ENCODE measurements at places on chromosomes 11 and 22. TPM values are rescaled to one million over a fixed set of nuclear protein-coding genes. Genes with fewer than 3 reads are reported as not detected.

CRACR2B gene
- polyA plus RNA-seq = 9.7 TPM

CASP1 gene
- polyA plus RNA-seq = 4.7 TPM

GRCh38 chr11:61287338-61287977, 7.7 kb downstream of the VWCE start:
- DNase-seq = no peak

DNA sequence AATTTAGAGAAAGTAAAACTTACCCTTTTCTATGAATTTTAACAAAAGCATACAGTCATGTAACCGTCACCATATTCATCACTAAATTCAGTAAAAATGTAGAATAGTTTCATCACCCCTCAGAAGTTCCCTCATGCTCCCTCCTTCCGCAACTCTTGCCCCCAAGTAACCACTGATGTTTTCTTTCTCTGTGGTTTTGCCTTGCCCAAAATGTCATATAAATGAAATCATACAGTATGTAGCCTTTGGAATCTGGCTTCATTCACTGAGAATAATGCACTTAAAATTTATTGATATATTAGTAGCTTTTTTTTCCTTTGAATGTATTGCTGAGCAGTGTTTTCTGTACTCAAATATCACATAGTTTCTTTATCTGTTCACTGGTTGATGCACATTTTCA, 60.1 kb downstream of the DCUN1D5 start:
- no peak for DNase-seq

DNA sequence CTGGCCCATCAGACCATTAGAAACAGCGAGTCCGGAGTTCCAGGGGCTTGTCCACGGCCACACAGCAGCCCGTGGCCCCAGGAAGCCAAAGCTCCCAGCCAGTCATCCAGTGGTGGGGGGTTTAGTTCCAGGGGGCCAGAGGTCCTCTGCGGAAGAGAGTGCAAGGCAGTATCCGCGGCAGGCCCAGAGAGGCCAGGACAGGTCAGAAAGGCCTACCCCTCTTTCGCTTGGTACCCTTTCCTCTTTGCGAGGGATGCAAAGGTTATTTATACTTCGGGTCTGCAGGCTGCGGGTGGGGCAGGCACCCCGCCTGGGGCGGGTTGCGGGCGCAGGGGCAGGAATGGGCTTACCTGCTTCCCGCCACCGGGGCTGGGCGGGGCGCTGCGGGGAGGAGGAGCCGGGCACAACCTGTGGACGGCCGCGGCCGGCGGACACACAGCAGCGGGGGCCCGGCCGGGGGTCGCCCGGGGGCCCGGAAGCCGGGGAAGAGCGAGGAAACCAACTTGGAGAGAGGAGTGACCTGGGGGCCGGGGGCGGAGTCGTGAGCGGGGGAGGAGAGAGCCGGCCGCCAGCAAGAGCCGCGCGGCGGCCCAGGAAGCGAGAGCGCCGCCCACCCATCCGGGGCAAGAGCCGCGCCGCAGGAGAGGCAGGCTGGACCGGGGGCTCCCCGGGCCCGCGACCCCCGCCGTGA, at the start of gene SH3BP1:
Gene SH3BP1, plus strand, starts transcription at position 600 of the 691 bp plus-strand sequence. CDS start 119 bp downstream, outside the sequence.
- no peak for DNase-seq

- DNase-seq = no peak
Observed at GRCh38 chr11:16966930-16967671, 47.1 kb downstream of the PLEKHA7 start.

DNA sequence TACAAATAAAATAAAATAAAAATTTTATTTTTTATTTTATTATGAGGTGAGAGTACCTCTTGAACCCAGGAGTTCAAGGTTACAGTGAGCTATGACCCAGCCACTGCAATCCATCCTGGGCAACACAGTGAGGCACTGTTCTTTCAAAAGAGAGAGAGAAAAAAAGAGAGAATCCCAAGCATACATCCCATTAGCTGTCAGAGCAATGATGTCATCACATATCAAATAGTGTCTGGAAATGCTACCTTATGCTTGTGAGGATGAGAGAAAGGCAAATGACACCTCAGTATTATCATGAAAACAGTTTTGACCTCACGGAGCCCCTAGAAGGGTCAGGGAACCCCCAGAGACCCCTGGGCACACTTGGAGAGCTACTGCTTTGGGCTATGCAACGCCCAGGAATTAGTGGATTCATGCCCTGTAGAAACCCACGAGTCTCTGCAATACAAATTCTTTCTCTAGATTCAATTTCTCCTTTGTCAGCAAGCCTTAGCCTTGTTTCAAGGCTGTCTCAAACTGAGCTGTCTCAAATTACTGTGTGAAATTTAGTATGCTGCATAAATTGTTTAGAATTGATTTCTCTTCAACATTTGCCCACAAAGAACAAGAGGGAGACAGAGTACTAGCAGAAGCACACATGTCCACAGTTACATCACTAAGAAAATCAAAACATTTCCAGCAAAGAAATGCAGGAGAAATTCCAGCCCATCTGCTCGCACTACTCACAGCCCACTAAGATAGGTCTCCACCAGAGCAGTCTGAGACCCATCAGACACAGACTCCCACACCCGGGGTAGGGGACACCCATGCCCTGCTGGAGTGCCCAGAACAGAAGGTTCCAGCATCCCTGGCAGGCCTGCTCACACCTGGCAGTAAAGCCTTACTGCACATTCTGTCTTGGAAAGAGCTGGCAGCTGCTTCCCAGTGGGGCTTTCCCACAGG, 18.1 kb downstream of the DGCR2 start:
- no peak for DNase-seq

DNA sequence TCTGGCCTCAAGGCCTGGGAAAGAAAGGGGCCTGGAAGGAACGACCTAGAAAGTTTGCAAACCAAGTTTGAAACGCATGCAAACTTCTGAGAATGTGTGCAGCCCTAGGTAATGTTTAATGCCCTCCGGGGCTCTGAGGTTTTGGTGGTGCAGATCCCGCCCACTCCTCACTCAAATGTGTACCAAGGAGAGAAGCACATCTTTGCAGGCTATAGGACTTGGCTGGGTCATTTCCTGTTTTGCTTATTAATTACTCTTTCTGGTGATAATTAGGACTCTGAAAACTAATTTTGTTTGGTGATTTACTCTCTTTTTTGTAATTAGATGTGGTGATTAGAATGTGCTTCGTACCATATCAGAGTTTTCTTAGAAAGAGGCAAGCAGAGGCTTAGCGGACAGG, 625.9 kb upstream of the CADM1 start:
- no peak for DNase-seq

DNA sequence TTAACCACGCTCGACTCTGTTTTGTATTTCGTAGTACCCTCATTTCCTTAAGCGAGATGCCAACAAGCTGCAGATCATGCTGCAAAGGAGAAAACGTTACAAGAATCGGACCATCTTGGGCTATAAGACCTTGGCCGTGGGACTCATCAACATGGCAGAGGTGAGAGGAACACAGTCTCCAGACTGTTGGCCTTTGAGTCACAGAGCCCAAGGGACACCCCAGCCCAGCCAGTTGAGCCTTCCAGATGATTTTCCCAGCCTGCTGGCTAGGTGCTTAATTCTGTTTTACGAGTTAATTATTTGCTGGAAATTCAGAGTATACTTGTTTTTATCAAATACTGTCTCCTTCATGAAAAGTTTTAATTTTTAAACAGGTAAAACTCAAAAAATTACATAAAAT, 57.3 kb upstream of the RAB1B start:
- no peak for DNase-seq

WBP2NL gene
- 3.4 TPM for polyA plus RNA-seq

PRDM11 gene
- polyA plus RNA-seq = 19.8 TPM

GRCh38 chr11:62669420-62670161, 1.9 kb upstream of the UQCC3 start:
- no peak for DNase-seq

RTN4R gene
- polyA plus RNA-seq = 4.1 TPM

DNA sequence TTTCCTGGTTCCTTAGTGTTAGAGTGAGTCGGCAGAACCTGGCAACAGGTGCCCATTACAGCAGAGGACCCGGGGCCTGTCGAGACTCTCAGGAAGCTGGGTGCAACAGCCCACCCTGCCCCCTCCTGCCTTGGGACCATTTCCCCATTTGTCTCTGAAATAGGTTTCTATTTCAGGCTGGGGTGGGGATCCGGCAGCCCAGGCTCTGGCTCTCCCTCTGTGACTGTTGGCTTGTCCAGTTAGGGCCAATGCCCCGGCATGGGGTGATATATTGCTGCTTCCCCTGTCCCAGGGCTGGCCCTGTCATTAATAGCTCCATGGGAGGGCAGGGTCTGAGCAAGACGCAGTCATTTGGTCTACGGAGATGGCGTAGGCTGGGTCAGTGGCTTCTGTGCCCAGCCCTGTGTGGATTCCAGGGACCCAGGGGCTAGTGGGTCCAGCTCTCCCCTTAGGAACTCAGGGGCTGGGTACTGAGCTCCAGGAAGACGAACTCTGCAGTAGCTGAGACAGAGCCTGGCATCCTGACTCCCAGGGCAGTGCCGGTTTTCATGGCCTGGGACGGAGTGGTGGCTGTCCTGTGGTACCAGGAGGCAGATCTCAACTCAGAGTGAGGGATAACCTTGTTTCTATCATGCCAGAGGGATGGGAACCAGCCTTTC, 2.7 kb downstream of the P2RY6 start:
- no peak for DNase-seq

- peak; percentile 55 for DNase-seq
Observed at GRCh38 chr22:24325105-24325757, 54.6 kb downstream of the SPECC1L start.

MMP27 gene
- not detected for polyA plus RNA-seq

DNA sequence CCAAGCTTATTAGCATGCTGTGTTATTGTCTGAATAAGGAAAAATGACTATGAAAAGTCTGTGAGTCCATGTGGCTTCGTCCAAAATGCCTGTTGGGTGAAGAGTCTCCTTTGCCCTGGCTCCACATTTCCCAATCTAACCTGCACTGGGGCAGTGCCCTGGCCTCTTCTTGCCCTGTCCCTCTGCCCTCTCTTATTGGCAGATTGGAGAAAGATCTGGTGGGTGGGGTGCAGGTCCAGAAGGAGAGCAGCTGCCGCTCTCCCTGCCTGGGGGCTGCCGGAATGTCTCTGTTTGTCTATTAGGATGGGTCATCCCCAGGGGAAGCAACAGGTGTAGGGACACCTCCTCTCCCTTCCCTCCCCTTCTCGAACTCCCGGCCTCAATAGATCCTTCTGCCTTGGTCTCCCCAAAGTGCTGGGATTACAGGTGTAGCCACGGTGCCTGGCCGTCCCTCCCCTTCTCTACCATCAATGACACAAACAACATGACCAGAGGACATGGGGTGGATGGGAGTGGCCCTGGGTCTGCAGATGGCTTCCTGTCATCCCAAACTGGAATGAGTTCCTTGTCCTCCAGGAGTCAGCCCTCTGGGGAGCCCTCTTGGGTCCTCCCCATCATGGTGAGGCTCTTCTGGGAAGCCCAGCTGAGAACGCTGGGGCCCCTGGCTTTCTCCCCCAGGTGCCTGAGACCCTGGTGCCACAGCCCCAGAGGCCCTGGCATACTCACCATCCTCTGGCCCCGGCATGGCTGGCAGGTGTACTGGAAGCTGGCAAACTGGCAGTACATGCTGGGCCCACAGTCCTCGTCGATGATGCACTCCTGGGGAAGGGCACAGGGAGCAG, 40.5 kb downstream of the DKK3 start:
- no peak for DNase-seq

GRCh38 chr11:57566005-57566904, 1.2 kb downstream of the UBE2L6 start:
- DNase-seq = no peak

DNA sequence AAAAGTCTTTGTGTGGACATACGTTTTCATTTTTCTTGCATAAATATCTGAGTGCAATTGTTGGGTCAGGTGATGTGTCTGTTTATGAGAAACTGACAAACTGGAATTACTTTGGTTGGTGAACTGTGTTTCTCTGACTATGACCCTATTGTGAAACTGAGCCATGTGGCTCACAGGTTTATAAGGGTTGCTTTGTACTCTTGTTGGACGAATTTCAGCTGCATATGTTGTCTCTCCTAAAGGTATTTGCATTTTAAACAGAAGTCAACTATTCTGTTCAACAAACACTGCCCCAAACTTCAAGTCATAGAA, 34.4 kb upstream of the RASD2 start:
- DNase-seq = no peak

TMEM191C gene
- polyA plus RNA-seq = 1.2 TPM

GRCh38 chr11:12053606-12054361, 45.4 kb upstream of the DKK3 start:
- no peak for DNase-seq

OR6A2 gene
- not detected for polyA plus RNA-seq

DNA sequence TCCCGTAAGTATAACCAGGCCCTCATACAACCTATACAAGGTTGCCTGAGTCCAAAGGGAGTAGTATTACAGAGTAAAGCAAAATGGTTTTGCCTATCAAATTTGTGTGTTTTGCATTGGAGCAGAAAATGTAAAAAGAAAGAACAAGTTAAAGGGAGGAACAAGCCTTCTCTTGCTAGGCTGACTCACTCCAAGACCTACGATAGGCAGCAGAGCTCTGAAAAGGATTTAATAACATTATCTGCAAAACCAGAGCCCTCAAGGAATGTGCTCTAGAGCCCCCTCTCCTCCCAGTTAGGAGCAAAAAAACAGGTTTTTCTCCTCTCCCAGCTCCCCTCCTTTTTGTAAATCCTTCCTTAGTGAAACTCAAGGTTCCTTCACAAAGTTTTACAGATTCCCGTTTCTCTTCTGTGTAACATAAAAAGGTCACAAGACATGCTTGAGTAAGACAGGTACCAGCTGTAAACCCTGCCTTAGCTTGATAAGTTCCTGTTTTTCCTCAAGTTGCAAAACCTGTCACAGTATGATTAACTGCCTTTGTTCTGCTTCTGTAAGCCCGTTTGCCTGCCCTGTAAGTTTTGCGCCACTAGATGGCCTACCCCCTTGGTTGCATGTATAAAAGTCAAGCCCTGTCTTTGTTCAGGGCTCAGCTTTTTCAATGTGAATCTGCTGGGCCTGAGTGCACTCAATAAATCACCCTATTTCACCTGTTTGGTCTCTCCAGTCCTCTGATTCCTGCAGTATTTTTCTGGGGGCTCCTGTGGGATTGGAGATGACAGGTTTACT, 498.2 kb downstream of the KCNA4 start:
- DNase-seq = no peak

- peak; percentile 75 for DNase-seq
Observed at GRCh38 chr11:1882265-1883238, 9.1 kb downstream of the PRR33 start.

CST6 gene
- polyA plus RNA-seq = not detected

Measured in right renal cortex interstitium (tissue), 3 donors.